ENCODE measurements at places on chromosomes 1 and 21. TPM values are rescaled to one million over a fixed set of nuclear protein-coding genes. Genes with fewer than 3 reads are reported as not detected.

BARHL2 gene
- not detected for total RNA-seq

IFI44L gene
- total RNA-seq, result 50.8 TPM

RCSD1 gene
- 177 TPM for total RNA-seq

PPIH gene
- 92.5 TPM for total RNA-seq

PLEKHA6 gene
- 0.23 TPM for total RNA-seq

AK5 gene
- total RNA-seq, result 0.61 TPM

SPRR2F gene
- total RNA-seq, result not detected

ZNF593OS gene
- not detected for total RNA-seq

Data from T-helper 2 cell treated with Interferon-gamma antibody and Interleukin-4, amounts not matched to agents 100 ng/mL and 5 ng/mL, for 36 hours (primary cell).